ENCODE measurements at places on chromosomes 3 and 15.

DNA sequence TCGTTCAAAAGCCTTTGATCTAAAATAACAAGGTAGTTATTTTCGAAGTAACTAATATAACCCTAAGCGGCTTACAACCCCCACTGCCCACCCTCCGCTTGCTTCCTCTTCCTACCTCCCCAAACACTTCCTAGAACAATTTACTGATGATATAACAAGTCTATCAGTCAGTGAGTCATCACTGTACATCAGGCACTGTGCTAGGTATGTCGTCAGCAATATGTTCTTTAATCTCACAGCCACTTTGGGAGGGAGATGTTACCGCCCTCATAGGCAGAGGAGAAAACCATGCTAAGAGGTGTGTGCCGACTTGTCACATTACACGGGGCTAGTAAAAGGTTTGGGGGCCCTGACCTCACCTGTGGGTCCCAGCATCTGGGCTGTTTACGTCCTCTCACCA is 381.8 kb downstream of the EPHB1 start:
- DNase-seq = no peak

- DNase-seq = no peak
Measured at GRCh38 chr3:150172356-150172755, 201.7 kb upstream of the PFN2 start.

- no peak for DNase-seq
Measured at GRCh38 chr3:1477669-1478068, 384.8 kb downstream of the CNTN6 start.

DNA sequence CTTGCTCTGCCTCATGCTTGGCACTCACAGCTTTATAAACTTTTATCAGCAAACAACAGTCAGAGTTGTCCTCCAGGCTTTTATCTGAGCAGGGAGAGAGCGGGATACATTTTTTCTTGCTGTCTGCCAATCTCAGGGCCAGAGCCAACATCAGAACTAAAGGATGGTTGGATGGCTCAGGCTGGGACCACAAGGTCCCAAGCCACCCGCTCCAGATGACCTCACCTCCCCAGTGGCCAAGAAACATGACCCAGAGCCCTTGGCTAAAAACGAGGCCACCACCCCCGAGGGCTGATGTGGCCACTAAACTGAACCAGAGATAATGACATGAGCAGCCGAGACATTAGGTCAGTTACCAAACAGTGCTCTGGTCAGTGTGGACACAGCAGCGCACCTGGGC is 18.8 kb upstream of the SPATA12 start:
- DNase-seq = no peak

DNA sequence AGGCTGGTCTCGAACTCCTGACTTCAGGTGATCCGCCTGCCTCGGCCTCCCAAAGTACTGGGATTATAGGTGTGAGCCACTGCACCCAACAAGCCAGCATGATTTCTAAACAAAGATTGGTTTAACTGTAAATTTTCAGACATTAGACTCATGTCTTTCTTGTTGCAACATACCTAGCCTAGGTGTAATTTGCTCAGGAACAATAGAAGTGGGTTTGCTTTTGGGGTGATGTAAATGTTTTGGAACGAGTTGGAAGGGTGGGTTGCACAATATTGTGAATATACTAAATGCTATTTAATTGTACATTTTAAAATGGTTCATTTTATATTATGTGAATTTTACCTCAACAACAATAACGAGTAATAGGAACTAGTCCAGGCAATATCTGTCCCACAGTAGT is 7.1 kb downstream of the CCR4 start:
- no peak for DNase-seq

- no peak for DNase-seq
Measured at GRCh38 chr3:152071924-152072323, 196.8 kb upstream of the MBNL1 start.

- no peak for DNase-seq
Measured at GRCh38 chr3:13876451-13877100, 3.3 kb downstream of the WNT7A start.
